ENCODE measurements at places on chromosomes 2 and 18.

- no peak for DNase-seq
These were observed 11.6 kb downstream of the OXER1 start for GRCh38 chr2:42752314-42752713.

GRCh38 chr2:51335087-51336058 is 303.4 kb upstream of the NRXN1 start:
- DNase-seq: no peak

GRCh38 chr2:150339951-150340350 is 147.5 kb downstream of the RND3 start:
- DNase-seq: no peak

DNA sequence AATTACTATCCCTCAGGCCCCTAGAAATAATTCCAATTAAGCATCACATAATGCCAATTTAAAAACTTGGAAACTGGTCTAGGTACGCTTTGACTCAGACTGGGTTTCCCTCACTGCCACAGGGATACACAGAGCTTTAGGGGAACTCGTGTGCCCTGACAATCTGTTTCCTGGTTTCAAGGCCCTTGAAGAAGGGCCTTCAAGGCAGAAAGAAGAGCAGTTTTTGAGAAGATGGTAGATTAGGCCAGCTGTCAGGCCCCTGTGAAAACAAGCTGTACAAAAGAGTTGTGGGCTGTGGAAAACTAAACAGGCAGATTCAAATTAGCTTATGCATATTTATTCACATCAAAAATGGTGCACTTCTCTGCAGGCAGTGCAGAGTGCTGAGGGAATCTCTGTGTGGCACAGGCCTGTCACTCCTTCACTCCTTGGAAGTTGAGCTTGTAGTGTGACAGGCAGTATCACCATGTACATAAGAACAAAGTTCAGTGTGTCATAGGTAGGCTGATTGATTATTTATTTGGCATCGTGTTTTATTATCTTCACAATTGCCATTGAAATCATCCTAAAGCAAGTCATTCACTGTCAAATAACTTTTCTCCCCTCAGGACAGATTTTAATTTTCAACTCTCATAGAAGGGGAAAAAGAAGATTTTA is 614.4 kb upstream of the GYPC start:
- DNase-seq: no peak

- DNase-seq: no peak
These were observed 116.4 kb upstream of the CAPN13 start for GRCh38 chr2:30923623-30924022.

DNA sequence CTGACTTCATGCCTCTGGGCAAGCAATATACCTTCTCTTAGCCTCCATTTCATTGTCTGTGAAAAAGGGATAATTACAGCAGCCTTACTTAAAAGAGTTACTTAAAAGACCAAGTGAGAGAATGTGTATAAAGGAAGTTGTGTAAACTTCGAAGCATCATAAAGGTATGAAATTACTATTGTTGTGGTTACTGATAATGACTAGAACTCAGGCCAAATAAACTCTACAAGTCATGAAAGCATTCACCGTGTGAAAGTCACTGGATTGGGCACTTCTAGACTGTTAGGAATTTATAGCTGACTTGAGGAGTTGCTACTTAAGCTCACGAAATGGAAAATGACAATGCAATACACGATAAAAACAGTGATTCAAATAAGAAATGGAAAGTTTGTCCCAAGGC is 67.4 kb upstream of the HAAO start:
- no peak for DNase-seq

DNA sequence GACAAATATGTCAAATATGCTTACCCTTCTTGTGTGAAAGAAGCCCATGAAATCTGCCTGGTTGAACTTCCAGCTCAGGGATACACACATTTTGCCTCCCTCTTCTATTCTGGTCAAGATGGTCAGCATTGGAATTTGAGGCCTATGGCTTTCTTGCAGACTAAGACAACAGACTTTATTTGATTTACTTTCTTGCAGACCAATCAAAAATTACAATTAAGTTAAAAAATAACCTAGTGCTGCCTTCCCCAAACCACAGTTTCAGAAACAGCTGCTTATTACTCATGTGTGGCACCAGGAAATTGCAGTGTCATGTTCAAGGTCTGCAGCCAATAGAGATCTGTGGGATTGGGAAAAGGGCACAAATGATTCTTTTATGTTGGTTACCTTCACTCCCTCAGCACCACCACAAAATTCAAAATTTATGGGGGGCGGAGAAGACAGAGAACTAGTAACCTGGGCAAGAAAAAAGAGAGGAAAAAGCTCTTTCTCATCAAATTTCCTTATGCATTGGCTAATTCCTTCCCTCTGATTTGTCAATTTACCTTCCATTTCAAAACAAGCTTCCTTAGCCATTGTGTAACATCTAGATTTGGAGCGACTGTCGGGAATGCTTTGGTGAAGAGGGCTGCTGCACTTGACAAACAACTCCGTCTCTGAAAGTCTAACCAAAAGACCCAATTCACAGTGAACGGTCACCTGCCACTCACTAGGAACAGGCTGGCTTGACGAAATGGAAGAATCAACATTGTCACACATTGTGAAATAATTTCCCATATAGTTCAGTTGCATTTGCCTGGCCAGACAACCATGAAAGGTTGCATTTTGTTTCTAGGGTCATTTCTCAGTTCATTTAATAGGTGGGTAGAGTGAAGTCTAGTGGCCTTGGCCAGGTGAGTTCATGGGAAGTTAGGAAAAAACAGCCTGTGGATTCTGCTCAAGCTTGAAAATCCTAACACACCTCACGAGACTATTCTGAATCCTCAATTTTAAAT is 100.4 kb upstream of the FZD5 start:
- DNase-seq: no peak
